ENCODE measurements at places on chromosomes 3 and 15.
A peak's percentile ranks its signal among the peaks of the same experiment; 100 is the strongest.

DNA sequence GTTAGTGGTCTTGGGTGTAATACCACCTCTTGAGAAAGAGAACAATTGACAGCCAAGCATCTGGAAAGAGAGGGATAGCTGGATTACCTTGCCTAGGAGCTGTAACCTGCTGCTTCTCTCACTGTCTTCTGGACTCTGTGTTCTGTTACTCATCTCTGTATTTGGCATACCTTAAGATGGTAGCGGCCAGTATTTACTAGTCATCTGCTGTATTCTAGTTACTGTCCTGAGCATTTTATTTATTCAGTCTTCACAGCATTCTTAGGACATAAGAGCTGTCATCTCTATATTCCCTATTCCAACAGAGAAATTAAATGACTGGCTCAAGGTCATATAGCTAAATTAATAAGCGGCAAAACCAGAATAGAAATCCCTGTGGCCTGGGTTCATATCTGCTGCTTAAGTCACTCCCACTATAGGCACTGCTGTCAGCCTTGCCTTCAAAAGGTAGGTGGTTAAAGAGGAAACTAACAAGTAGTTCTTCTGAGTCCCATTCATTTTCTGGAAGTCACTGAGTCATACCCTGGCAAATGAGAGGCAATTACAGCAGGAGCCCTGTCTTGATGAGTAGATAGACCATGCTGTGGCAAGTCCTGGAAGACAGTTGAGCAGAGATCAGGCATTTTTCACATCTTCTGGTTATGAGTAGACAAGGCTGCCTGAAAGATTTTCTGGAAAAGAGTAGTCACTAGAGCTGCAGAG is 68.2 kb downstream of the RAB7A start:
- DNase-seq: no peak

GRCh38 chr15:77557144-77557543 is 75.6 kb downstream of the LINGO1 start:
- no peak for DNase-seq

DNA sequence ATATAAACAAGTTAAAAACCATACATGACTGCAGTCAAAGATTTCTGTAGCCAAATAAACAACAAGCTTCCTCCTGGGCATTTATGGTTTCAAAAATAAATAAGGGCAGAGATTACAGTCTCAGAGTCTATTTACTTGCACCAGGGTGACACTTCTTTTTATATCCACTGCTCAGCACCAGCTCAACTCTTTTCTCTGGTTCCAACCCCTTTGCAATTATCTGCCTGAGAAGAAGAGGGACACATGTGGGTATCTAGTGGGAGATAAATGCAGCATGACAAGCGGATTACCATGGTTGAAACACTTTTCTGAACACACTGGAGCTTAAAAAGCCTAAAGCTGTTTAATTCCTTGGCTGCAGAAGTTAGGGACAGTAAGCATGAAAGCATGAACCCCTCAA is 311.5 kb downstream of the CNTN3 start:
- no peak for DNase-seq

DNA sequence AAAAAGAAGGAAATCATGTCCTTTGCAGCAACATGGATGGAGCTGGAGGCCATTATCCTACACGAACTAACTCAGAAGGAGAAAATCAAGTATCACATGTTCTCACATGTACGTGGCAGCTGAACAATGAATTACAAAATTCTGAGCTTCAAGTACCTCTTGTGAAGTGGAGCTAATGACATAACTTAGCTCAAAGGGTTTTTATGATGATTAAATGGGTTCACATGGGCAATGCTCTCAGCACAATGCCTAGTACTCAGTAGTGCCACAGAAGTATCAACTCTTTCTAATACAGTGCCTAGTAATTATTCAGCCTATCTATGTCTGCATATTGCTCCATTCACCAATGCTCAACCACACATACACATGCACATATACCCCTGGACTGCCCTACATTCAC is 407.5 kb upstream of the WNT5A start:
- DNase-seq: no peak

DNA sequence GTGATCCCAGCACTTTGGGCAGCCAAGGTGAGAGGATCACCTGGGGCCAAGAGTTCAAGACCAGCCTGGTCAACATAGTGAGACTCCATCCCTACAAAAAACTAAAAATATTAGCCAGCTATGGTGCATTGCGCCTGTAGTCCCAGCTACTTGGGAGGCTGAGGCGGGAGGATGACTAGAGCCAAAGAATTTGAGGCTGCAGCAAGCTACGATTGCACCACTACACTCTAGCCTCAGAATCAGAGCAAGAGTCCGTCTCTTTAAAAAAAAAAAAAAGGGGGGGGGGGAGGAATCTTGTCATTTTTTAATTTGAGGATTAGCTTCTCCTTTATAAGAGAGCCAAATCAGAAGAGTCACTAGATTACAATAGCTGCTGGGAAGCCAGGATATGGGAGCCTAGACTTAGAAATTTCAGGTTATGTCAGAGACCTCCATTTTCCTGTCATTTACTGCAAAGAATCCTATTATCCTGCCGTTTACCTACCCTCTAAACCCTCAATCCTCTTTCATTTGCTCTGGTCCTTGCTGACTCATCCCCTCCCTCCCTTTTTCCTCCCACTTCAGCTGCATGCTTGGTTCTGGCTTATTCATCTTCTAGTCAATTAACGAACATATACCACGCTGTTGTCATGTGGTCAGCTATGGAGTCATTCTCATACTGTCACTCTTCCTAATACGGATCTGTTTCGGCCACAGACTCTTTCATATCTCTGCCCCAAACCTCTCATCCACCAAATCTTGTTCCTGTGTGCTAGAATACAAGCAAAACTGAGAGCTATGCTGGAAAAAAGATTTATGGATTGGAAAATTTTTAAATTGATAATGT is 83.8 kb upstream of the PPIB start:
- peak; percentile 41 for DNase-seq

- DNase-seq: no peak
Measured at GRCh38 chr15:79539401-79539800, 107.3 kb downstream of the MINAR1 start.

- no peak for DNase-seq
Measured at GRCh38 chr3:176505878-176506621, 691.2 kb downstream of the TBL1XR1 start.

GRCh38 chr15:41905036-41905793 is 11.4 kb upstream of the SPTBN5 start:
- no peak for DNase-seq

DNA sequence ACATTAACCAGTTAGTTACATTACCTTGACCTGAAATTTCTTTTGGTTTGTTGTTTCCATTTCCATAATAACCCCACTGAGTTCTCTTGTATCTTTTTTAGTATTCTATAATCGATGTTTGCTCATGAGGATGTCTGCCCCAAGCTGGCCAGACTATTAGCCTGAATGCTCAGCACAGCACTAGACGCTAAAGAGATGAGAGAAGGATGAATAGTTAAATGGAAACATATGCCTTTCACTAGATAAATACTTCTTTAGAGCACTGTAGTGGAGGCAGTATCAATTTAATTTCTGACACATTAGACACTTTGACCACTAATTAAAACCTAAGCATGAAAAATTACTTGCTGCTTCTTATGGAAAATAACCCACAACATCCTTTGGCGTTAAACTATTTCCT is 654.9 kb upstream of the KCNMB2 start:
- no peak for DNase-seq

DNA sequence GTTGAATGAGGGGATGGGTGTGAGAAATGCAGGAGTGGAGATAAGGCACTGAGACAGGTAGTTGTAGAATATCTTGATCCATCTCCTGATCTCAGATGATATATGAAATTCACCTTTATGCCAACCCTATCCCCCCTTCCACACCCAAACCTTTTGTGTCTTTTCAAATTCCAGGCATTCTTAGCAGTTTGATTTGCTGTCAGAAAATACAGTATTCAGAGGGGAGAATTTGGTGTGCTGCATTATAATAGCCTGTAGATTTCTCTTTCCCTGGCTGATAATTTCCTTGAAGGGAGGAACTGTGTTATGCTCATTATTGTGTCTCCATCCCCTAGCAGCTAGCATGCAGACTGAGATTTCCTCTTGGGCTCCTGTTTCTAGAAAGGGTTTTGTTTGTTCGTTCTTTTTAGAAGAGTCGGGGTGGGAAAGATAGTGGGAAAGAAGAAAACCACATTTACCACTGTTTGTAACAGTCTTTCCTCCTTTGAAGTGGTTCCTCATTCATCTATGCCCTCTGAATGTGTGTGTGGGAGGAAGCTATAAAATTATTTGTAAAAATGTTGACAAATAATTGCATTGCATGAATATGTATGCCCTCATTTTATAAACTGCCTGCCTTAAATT is 373.4 kb downstream of the DIPK2A start:
- no peak for DNase-seq

GRCh38 chr3:159837725-159838124 is 150.9 kb upstream of the IL12A start:
- DNase-seq: no peak

- DNase-seq: no peak
Measured at GRCh38 chr15:85570336-85570735, 189.9 kb downstream of the AKAP13 start.

DNA sequence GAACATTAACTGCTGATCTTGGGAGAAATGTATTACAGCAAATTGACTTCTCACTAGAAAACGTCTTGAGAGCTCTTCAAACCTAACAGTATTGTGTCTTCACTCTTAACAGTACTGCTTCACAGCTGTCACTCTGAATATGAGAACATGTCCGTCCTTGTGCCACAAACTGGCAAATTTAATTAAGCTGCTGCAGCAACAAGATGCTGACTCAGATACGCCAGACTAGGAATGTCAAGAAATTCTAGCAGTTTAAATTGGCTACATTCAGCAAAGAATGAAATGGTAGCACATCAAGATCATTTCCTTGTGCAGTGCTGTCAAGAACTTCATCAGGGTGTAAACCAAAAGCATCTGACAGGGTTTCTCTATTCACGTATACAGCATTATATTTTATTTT is 7.6 kb downstream of the ICE2 start:
- DNase-seq: no peak

GRCh38 chr3:144775551-144775950 is 803.9 kb downstream of the DIPK2A start:
- no peak for DNase-seq

DNA sequence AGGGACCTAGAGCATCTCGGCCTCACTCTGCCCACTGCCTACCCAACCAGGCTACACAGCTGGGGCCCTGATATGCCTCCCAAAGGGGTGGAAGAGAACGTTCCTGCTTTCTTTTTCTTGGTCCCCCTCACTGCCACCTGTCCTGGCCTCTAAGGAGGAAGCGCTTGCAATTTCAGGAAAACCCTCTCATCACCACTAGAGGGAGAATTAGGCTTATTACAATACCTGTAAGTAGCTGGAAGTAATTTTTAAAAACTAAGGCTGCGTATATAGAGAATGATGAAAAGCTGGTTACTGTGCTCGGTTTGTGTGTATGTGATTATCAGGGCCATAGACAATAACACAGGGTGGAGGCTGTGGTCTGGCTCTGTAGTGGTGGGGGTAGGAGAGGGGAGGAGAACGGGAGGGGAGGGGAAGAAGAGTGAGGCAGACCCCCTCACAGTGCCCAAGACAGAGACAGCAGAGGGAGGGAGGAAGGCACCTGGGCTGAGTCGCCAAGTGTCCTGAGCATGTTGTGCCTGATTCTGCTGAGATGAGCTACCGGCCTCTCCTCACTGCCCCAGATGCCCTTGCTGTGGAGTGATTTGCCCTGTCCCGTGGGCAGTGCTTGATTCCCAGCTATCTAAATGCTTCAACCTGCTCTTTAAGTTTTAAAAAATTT is 3.3 kb downstream of the GABRG3 start:
- no peak for DNase-seq

DNA sequence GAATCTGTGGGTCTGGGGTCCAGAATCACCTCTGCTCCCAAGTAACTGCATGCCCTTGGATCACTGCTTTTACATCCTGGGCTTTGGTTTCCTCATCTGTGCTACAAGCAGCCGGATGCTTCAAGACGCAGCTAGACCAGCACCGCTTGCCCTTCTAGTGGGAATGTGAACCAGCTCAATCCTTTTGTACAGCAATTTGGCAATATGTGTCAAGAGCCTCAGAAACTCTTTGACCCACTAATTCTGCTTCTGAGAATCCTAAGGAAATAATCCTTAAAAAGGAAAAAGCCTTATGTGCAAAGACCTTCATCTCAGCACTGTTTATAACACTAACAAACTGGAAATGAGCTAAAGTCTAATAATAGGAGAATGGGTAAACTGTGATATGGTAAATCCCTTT is 48.7 kb downstream of the ADCY5 start:
- no peak for DNase-seq

DNA sequence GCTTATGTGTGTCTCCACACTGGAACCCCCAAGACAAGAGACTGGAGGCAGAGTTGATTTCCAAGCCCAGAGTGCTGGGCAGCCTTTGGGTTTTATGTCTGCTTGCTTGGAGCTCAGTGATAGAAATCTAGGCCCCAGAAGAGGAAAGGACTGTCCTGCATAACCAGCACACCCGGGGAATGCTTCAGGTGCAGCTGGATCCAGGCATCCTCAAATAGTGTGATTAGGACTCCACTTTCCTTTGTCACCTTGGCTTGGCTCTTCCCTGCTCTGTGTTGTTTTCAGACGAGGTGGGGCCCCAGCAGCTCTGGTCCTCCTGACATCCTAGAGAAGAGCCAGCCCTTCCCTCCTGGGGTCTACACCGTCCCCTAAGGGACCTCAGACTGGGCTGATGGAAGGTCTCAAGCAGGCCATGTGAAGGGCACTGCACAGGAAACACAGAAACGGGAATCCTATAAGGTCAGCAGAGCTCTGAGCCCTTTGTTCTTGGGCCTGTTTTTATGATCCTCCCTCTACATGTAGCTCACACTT is 143.7 kb downstream of the TJP1 start:
- no peak for DNase-seq

DNA sequence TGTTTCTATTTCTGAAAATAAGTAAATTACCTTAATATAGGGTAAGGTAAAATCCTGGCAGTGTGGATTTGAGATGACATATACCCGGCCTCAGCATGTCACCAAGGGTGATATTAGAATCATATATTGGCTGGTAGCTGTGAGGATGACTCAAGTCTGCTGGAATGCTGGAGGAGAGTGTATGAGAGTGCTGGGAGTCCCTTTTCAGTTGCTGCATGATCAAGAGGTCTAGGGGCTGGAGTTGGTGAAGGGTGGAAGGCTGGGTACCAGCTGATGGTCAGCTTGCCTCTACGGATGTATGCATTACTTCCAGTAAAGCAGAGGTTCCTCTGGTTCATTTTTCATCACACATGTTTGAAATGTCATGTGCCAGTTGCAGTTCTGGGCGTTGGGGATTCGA is 40.6 kb downstream of the SLC25A26 start:
- DNase-seq: no peak

- DNase-seq: peak; percentile 64
Measured at GRCh38 chr15:24956111-24956838, 1.5 kb downstream of the SNRPN start.

GRCh38 chr3:12964711-12965612 is 108.3 kb downstream of the IQSEC1 start:
- DNase-seq: no peak

DNA sequence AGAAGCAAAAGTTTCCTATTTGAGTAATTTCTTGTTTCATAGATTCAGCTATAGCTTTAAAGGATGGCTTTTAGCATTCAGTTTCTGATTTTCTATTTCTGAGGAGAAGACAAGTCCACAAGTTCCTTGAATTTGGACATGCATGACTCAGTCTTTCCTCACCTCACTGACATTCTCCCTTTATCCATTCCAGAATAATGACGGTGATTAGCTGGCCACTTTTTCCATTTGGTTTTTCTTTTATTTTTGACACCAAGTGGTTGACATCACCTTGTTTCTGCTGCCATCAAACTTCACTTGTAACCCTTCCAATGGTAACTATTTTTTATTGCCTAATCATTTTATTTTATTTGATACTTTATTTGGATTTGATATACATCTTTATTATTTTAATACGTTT is 404.4 kb upstream of the KCNMB2 start:
- no peak for DNase-seq

- no peak for DNase-seq
Measured at GRCh38 chr3:139476348-139476747, at the start of gene RBP2. TSS of gene RBP2 (minus strand) at chr3:139476516. CDS start at chr3:139476459, 57 bp downstream.
